Activated T-helper 1 cell treated with anti-CD3 and anti-CD28 coated beads, Interleukin-2, amount 50 U/mL, for 16 hours (primary cell): ENCODE measurements at places on chromosomes 1 and 21.

- no peak for DNase-seq
These were observed 26.6 kb downstream of the FAM89A start for GRCh38 chr1:231013391-231014015.

DNA sequence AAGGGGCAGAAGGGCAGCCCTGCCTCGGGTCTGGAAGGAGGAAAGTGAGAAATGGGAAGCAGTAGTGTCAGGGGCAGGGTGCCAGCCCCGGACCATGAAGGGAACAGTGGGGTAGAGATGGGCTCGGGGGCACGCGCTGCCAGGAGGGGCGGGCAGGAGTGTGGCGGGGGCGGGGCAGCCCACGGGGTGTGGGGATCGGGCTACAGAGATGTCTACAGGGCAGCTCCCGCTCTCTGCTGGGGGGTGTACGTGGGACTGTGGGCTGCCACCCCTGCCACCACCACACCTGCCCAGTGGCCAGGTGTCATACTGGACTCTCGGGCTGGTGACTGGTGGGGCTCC is 7.4 kb downstream of the ARHGEF16 start:
- DNase-seq: no peak

GRCh38 chr21:29753216-29753615 is 186.6 kb downstream of the GRIK1 start:
- no peak for DNase-seq

GRCh38 chr1:217431395-217431794 is 199.5 kb downstream of the GPATCH2 start:
- no peak for DNase-seq

DNA sequence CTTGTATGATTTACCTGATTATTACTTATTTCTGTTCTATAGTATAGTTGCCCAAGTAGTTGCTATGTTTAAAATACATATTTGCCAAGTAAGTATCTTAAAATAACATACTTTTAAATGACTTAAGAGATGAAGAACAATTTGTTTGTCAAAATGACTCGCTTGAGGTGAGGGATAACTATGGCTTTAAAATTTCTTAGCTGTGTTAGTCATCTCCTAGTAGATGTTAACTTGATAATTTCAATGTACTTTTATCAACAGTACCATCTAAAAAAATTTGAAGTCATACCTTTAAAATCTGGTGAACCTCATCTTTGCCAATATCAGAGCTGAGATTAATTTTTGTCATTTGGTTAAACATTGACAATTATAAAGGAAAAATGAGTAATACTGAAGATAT is 37.7 kb downstream of the ODR4 start:
- no peak for DNase-seq

- DNase-seq: no peak
These were observed 56.5 kb downstream of the IRF2BP2 start for GRCh38 chr1:234553240-234554188.

DNA sequence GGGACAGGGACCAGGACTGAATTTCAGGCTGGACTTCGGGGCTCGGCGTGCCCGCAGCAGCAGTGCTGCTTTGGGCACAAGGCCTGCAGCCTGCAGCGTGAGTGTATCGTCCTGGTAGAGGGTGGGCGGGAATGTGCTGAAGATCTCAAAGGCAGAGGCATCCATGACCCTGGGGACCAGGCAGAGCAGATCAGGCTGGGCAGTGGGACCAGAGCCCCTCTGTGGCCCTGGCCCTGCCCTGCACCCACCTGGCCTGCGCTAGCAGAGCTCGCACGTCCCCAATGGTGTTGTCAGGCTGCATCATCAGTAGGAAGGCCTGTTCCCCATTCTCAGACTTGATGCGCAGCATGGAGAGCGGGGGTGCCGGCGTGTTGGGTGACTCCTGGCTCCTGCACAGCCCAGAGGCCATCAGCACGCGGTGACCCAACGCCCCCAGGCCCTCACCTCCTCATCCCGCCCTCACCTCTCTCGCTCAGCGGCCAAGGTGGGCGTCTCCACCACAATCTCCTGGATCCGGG is 2.6 kb downstream of the SH3BGRL3 start:
- no peak for DNase-seq

- DNase-seq: no peak
These were observed 7.6 kb upstream of the INPP5B start for GRCh38 chr1:37954316-37954971.

- no peak for DNase-seq
These were observed 9.8 kb downstream of the CACYBP start for GRCh38 chr1:175009532-175009931.

DNA sequence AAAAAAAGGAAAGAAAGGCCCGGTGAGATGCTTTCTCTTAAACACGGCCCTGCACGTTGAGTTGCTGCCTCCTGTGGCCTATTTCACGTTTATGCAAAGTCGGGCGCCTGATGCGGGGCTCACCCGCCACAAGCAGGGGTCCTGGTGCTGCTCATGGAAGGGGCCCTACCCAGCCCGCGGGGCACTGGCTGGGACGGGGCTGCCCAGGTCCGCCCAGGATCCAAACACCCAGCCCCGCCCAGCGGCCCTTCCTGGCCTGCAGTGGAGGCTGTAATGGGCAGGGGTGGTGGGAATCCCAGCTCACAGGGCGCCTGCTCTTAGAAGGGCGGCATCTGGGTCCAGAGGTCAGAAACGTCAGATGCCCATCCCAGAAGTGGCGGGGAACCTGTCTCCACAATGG is 1.6 kb downstream of the COL6A2 start:
- peak; percentile 3 for DNase-seq

DNA sequence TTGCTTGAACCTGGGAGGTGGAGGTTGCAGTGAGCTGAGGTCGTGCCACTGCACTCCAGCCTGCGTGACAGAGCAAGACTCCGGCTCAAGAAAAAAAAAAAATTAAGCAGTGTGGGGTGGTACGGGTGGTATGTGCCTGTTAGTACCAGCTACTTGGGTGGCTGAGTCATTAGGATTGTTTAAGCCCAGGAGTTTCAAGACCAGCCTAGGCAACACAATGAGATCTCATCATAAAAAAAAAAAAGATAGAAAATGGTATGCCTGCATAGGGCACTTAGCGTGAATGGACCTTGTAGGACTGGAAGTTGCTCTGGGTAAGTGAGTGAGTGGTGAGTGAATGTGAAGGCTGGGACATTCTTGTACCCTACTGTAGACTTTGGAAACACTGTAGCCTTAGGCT is 37.0 kb downstream of the TBCE start:
- DNase-seq: no peak

DNA sequence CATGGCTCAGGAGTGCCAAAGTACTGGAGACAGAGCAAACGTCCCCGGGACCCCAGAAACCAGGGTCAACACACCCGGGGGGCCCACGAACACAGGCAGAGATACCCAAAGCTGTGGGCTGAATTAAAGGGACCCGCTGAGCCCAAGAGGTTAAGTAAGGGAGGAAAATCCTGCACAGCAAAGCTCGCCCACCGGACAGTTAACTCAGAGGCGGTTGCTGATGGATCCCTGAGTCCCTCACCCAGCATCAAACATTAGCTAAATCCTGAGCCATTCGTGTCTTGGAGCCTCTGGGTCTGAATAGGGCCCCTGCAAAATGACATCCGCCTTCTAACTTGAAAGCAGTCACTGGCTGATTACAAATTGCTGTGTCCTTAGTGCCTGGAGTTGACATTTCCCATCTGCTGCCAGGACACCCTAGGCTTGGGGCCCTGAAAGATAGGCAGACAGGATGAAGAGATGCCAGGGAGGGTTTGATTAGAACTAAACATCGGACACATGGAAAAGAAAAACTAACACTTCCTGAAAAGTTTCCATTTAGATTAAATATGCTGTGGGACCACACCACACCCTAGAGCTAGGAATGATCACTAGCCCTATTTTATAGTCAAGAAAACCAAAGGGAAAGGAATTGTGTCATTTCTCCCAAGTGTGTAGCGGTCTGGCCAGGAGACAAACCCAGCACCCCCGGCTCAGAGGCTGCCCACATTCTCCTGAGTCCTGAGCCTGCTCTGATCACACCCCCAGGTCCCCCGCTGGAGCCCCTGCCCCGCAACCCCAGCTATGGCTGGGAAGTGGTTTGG is 239.3 kb downstream of the NPHP4 start:
- DNase-seq: no peak

- no peak for DNase-seq
These were observed 23.4 kb downstream of the DSTYK start for GRCh38 chr1:205188098-205188497.

GRCh38 chr1:193806079-193807048 is 620.0 kb upstream of the B3GALT2 start:
- DNase-seq: no peak

GRCh38 chr1:5765997-5766913 is 226.0 kb downstream of the NPHP4 start:
- DNase-seq: no peak

DNA sequence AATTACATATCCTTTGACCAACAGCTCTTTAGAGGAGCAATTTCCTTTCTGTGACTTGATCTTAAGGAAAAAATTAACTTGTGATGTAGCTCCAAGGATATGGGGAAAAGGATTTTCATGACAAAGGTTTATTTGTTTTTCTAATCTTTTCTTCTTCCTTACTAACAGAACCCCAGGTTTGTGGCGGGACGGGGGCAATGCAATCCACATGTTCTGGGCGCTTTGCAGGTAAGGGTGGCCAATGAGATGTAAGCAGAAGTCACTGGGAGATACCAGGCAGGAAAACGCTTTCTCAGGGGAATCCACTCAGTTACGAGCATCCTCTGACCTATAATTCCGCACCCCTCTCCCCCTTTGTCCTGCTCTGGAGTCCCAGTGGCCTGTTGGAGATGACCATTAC is 122.0 kb downstream of the MRPS6 start:
- no peak for DNase-seq

GRCh38 chr1:17439250-17440073 is at the start of gene RCC2:
TSS of gene RCC2 (minus strand) at chr1:17439677. CDS start at chr1:17438514, 1,163 bp downstream.
- peak; percentile 39 for DNase-seq

GRCh38 chr1:27429029-27429425 is 36.6 kb downstream of the GPR3 start:
- DNase-seq: no peak

DNA sequence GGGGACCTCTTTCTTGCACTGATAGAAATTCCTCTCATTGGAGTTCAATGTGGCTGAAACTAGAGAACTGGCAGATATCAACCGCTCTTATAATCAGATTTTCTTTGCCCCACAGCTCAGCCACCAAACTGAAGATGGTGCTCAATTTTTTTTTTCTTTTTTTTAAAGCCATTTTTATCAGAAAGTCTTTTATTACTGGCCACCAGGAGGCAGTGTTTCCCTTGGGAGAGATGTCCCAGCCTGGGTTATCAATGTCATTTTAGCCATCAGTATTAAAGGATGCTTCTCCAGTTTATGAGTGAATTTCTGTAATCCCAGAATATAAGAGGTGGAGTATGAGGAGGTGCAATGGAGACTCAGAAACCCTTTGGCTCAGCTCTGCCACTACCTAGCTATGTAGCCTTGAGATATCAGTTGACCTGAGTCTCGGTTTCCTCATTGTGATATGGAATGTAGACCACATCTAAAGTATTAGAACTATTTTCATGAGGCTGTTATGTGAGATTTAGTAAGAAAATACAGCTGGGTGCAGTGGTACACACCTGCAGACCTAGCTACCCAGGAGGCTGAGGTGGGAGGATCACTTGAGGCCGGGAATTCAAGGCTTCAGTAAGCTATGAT is 27.6 kb downstream of the CD244 start:
- no peak for DNase-seq

DNA sequence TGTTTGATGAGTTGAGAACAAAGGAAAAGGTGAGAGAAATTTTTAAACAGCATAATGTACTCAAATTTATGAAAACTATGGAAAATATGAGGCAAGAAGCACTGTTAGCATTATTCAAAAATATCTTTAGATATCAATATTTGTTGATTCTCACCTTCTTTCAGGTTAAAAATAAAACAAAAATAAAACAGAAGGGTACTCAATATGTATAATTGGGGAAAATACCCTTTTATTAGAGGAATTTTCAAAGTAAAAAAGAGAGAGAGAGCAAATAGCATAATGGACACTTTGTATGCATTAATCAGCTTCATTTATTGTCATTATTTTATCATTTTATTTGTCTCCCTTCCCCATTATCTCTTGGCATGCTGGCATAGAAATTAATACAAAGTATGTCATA is 27.5 kb downstream of the MAP3K21 start:
- DNase-seq: no peak

DNA sequence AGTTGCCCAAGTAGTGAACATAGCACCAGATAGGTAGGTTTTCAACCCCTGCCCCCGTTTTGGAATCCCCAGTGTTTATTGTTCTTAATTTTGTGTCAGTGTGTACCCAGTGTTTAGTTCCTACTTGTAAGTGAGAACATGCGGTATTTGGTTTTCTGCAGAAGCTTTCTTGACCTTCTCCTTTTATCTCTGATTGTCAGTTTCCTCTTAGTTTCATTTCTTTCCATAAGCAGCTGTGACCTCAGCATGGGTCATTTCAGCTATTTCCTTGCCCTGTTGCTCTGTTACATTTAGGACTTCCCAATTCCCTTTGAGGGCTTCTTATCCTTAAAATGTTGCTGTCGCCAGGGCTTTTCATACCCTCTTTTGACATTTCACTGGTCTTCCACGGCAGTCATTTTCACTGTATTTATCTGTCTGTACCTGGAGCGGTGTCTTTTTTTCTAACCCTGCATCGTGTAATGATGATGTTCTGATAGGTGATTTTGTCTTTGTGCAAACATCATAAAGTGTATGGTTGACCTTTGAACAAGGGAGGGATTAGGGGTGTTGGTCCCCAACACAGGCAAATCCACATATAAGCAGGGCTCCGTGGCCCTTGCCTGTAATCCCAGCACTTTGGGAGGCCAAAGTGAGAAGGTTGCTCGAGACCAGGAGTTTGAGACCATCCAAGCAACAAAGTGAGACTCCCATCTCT is 15.0 kb downstream of the ITSN1 start:
- DNase-seq: no peak

DNA sequence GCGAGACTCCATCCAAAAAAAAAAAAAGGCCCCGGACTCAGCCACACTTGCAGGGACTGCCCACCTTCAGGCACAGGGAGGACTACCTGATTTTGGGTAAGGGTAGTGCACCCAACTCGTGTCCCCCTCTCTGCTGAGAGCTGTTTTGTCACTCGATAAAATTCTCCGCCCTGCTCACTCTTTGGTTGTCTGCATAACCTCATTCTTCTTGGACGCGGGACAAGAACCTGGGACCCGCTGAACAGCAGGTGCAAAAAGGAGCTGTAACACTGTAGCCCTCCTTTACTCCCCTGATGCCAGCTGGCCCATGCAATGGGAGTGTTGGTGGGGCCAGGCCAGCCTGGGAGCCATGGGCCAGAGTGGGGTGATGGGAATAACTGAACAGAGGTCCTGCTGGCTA is 10.6 kb downstream of the S100B start:
- no peak for DNase-seq

DNA sequence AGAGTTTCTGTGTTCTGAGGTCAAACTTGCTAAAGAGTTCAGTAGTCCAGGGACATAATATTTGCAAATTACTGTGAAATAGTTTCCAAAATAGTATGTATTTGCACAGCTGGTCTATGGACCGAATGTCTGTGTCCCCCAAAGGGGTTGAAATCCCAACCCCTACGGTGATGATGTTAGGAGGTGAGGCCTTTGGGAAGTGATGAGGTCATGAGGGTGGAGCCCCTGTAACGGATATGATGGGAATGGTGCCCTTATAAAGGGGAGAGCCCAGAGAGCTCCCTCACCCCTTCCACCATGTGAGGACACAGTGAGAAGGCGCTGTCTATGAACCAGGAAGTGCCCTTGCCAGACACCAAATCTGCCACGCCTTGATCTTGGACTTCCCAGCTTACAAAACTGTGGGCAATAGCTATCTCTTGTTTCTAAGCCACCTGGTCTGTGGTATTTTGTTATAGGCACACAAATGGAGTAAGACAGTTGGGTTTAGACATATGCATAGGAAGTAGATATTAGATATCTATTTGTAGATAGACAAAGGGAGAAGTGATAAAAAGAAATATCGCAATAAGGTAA is 21.7 kb downstream of the RNF187 start:
- DNase-seq: no peak

- DNase-seq: no peak
These were observed 466.2 kb upstream of the NR5A2 start for GRCh38 chr1:199561334-199561733.
